Body of pancreas (tissue), 4 donors: ENCODE measurements at places on chromosomes 11 and 22.

GRCh38 chr11:128848815-128849455 is 18.2 kb downstream of the KCNJ1 start:
- peak; percentile 56 for DNase-seq

GRCh38 chr11:83427501-83427900 is 141.3 kb upstream of the CCDC90B start:
- DNase-seq, result no peak

GRCh38 chr11:101974255-101974654 is 57.9 kb upstream of the ANGPTL5 start:
- no peak for DNase-seq

GRCh38 chr11:60566776-60567175 is 51.6 kb downstream of the MS4A13 start:
- DNase-seq, result no peak

GRCh38 chr11:57392066-57392762 is 1.8 kb upstream of the PRG2 start:
- no peak for DNase-seq

GRCh38 chr11:86056351-86056854 is 12.5 kb downstream of the PICALM start:
- DNase-seq, result no peak

DNA sequence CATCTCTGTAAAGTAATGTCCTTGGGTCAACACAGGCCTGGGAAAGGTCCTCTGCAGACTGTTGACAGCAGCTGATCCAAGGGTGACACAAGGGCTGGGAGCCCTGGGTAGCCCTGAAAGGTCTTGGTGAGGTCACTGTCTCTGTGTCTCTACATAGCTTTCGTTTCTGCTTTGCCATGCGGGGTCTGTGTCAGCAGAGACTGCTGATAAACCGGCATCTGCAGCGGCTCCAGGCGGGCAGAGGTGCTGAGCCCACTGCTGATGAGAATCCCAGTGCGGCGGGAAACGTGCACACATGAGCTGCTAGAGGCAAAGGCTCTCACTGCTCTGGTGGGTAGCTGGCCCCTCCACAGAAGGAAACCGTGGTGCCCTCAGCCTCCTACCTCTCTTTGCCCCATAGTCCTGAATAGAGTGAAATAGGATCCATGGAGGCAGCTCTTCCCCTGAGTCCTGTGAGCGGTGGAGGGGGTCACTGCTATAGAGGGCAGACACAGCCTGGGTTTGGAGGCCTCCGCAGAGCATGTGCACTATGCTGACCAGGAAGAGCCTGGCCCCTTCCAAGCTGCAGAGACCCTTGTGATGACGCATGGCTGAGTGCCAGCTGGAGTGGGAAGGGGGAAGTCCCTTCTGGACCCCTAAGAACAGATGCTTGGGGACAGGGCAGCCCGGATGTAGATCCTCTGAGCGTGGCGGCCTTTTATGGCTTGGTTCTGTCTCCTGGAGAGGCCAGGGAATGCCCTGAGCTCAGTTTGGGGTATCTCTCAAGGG is 17.8 kb upstream of the ST3GAL4 start:
- DNase-seq, result no peak

- DNase-seq, result no peak
Measured at GRCh38 chr22:35409783-35410662, 10.1 kb downstream of the MCM5 start.

- no peak for DNase-seq
Measured at GRCh38 chr11:45659031-45659817, 6.2 kb downstream of the CHST1 start.

GRCh38 chr22:50261615-50262459 is at the start of gene MAPK12:
TSS of gene MAPK12 (minus strand) at chr22:50261683. CDS start at chr22:50261509, 174 bp downstream.
- no peak for DNase-seq

DNA sequence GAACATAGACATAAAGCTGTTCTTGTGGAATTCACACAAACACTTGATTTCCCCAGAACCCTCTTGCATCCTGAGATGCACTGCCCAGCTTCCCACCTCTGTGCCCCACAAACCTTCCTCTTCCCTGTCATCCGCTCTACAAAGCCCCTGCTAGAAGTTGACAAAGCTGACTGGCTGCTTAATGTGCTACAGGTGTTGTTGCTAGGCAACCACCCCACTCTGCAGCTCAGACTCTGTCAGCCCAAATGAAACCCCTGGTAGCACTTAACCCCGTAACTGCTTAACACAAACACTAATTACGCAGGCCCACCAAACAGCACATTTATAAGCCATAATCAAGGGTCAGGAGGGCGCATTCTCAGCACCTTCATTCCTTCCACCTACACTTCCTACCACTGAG is 172.0 kb upstream of the CADM1 start:
- no peak for DNase-seq

- peak; percentile 58 for DNase-seq
Measured at GRCh38 chr11:72812967-72813739, 1.1 kb upstream of the ATG16L2 start.

DNA sequence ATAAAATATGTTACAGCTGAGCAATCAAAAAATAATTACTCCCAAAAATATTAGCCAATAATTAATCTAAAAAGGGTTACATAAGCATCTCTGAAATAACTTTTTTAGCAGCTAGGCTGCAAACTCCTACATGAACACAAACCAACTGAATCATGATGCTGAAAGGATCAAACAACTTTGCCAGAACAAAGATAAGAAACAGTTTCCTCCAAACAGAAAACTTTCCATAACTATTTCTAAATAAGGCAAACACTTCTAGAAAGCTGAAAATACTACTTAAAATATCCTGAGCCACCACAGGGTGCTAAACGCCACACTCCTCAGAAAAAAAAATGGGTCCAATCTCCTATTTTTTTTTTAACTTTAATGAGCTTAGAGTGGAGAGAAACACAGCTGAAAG is 68.6 kb upstream of the ARHGAP32 start:
- DNase-seq, result no peak

- peak; percentile 28 for DNase-seq
Measured at GRCh38 chr11:44029977-44030911, 17.5 kb upstream of the ACCSL start.

DNA sequence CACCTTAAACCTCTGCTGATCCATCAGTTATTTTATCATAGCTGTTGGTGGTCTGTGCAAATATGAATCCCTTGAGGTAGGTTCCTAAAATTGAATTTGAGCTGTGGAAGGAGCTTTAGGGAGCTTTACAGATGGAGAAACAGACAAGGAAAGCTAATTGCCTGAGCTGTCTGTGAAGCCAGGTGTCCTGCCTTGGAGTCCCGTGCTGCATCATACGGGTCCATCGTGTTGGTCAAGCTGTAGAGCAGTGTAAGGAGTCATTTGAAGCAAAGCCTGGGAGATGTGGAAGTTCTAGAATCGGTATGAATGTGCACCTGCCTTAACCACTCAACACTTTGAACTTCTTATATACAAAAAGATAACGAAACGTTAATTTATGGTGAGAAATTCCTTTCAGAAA is 1.0 kb downstream of the POLA2 start:
- no peak for DNase-seq

DNA sequence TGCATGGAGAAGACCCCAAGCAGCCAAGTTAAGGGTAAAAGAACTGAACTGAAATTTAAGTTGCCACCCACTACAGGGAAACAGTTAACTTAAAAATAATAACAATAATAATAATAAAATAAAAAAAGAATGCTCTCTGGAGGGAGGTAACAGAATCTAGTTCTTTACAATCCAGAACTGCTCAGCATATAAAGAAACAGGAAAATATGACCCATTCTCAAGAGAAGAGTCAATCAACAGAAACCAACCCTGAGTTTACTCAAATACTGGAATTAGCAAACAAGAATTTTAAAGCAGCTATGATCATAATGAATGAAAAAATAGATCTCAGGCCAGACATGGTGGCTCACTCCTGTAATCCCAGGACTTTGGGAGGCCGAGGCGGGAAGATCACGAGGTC is 53.8 kb downstream of the DENND5A start:
- no peak for DNase-seq

- DNase-seq, result no peak
Measured at GRCh38 chr11:29200791-29201562, 815.9 kb downstream of the KCNA4 start.

DNA sequence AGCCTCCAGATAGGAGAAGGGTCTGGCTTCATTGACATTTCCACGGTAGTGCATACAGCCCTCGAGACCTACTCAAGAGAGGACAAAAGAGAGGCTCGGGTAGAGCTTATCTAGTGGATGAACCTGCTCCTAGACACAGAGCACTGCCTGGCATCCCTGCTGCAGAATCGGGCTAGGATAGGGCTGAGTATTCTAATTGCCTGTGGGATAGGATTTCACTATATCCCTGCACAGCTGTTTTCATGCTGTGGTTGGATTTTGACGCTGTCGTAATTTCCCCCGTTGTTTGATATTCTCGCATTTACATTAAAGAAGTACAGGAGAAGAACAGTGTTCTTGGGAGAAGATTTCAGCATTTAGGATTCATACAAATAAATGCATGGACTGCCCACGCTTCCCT is 107.8 kb downstream of the KIRREL3 start:
- no peak for DNase-seq

GRCh38 chr22:46735747-46736608 is 2.1 kb downstream of the CERK start:
- no peak for DNase-seq

DNA sequence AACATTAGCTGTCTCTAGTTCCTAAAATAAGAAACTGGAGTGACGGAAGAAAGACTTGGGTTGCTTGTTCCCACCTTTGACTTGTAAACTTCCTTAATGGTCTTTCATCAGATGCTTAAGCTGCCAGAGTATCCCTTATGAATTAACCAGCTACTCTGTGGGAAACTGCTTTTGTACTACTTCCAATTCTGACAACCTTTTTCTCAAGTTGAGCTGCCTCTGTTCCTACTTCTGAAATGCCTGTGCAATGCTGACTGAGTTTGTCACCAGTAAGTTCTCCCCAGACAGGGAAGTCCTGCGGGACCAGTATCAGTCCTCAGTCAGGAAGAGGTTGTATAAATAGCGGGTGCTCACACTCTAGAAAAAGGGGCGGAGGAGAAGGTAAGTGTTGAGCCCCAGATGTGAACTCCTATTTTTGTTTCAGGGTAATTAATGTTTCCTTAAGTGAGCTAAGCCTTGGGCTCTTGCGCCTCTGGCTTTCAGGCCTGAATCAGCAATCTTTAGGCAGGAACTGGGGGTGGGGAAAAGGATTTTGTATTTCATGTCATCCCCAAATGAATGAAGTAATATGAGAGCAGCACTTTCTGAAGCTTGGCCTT is 67.2 kb downstream of the CECR2 start:
- DNase-seq, result no peak

GRCh38 chr11:69573761-69574607 is 67.0 kb upstream of the CCND1 start:
- no peak for DNase-seq

DNA sequence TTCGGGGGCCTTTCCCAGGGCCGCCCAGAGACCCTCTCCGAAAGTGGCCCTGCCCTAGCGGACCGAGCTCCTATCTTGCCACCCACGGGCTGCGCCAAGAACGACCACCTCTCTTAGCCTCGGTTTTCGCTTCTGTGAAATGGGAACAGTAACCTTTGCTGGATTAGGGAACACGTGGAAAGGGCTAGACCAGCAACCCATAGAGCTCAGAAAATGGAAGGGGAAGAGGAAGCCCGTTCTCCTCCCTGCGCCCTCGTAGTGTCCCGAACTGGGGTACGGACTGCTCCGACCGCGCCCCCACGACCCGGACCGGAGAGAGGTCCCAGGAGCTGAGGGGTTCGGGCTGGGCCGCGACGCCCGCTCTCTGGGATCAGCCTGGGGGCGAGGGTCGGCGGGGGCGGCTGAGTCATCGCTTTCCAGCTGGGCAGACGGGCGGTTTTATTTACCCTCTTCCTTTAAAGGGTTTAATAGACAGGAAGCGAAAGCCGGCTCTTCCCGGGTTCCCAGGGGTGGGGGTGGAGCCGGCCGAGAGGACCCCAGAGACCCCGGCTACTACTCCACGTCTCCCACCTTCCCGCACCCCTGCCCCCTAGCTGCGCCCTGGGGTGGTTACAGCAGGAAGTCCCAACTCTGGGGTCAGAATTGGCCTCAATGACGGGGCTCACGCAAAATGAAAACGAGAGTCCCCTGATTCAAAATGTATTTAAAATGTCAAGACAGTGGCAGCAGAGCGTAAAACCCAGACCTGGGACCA is 907 bp upstream of the PHLDA2 start:
- peak; percentile 46 for DNase-seq

GRCh38 chr11:27972522-27973170 is 135.3 kb downstream of the KIF18A start:
- no peak for DNase-seq

DNA sequence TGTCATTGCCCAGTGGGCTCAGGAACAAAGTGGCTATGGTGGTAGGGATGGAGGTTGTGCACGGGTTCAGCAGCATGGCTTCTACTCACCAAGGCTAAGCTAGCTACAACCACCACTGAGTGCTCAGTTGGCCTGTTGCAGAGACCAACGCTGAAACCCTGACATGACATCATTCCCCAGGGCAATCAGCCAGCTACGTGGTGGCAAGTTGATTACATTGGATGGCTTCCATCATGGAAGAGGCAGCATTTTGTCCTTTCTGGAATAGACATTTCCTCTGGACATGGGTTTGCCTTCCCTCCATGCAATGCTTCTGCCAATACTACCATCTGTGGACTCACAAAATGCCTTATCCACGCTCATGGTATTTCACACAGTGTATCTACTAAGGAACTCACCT is 634.3 kb downstream of the OPCML start:
- no peak for DNase-seq

- no peak for DNase-seq
Measured at GRCh38 chr22:26996154-26996553, 338.8 kb downstream of the MIAT start.

GRCh38 chr11:76610371-76610770 is 60.2 kb downstream of the LRRC32 start:
- no peak for DNase-seq

DNA sequence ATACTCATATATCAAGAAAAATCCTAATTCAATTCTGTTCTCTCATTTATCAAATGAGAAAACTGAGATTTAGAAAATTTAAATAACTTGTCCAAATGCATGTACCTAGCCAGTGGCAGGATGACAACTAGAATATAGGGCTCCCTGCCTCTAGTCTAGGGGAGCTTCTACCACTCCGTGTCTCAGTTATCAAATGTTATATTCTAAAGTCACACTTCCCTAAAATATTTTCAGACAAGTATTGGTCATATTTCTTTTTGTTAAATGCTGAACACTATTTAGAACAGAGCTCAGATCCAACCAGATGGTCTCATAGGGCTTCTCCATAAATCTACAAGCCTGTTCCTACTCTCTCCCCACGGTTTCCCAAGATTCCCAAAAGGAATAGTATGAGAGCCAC is 26.3 kb downstream of the KCNJ1 start:
- DNase-seq, result no peak
